CD4-positive, alpha-beta T cell treated with Interleukin-15 for 4 hours (primary cell): ENCODE measurements at places on chromosomes 7 and 10.

GRCh38 chr10:68897336-68897741 is 3.8 kb upstream of the DDX50 start:
- DNase-seq = peak; percentile 43

GRCh38 chr10:59894114-59894513 is 12.2 kb downstream of the CCDC6 start:
- no peak for DNase-seq

DNA sequence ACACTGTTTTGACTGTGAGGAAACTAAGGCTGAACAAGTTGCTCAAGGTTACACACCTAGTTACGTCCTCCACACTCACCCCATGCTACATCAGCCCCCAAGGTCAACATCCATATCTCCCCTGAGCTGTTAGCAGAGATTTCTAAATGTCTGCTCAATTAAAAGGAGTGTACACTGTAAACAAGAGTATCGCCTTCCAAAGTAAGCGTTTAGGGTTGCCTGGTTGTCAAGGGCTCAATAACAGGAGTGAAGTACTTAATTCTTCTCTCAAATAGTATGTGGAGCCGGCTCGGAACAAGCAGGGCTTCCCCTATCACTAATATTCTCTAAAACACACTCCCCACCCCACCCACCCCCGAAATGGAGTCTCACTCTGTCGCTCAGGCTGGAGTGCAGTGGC is 412.8 kb upstream of the GALNT17 start:
- no peak for DNase-seq

- DNase-seq = no peak
These were observed 1.3 kb downstream of the CNNM2 start for GRCh38 chr10:102919246-102919959.

- no peak for DNase-seq
These were observed 66.0 kb downstream of the SLC25A40 start for GRCh38 chr7:87810130-87810529.

DNA sequence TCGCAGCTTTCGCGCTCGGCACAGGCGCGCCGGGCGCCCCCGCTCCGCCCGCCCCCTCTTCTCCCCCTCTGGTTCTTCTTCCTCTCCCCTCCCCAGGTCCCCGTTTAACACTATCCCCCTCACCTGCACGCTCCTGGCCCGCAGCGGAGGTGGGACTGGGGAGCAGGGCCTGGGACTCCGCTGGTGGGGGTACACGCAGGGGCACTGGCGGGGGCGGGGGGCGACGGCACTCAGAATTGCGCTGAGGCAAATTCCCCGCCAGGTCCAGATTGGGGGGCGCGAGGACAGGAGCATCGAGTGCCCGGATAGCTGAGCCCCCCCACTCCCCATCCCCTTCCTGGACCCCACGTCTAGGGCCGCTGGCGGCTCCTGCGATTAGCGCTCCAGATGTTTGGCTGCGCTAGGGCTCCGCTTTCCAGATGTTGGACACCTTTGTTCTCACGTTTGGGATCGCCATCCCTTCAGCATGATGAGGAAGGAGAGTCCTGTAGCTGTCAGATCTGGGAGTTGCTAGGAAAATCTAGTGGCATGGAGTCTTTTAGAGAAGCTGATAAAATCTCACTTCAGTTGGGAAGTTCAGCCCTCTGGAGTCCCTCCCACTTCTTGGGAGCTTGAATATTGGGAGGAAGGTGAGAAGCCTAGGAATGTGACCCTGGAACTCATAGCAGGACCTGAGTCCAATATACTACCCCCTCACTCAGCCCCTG is 31.4 kb upstream of the PAX2 start:
- DNase-seq = no peak

DNA sequence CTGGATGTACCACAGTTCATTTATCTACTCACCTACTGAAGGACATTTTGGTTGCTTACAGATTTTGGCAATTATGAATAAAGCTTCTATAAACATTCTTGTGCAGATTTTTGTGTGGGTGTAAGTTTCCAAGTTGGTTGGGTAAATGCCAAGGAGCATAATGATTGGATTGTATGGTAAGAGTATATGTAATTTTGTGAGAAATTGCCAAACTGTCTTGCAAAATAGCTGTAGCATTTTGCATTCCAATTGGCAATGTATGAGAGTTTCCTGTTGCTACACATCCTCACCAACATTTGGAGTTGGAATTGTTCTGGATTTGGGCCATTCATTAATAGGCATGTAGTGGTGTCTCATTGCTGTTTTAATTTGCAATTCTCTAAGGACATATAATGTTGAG is 33.9 kb upstream of the HYAL4 start:
- DNase-seq = no peak

GRCh38 chr10:90075995-90076394 is 374.6 kb downstream of the KIF20B start:
- DNase-seq = no peak
